ENCODE measurements at places on chromosomes 2 and 18.

DNA sequence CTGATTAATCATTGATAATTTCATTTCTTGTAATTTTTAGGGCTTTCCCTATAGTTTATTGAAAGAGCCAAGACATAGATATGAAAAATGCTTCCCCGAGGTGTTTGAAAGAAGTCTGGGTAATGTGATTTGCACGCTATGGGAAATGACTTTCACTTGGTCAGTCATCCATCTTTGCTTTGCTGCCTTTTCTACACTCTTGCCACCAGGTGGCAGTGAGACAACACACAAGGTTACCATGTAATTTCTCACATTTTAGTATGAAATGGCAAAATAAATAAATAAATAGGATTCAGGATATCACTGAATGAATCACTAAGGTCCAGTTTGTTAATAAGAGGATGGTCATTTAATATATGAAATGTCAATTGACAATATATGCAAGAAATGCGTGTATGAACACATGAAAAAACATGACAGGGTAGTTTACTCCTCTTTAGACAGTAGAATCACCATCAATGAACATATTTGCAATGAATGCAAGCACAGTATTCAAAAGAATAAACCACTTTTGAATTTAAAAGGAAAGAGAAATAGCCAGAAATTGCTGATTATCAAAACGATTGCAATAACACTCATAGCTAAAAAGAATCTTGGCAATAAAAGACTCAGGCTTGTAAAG, 52.2 kb upstream of the KCNH7 start:
- DNase-seq = no peak

DNA sequence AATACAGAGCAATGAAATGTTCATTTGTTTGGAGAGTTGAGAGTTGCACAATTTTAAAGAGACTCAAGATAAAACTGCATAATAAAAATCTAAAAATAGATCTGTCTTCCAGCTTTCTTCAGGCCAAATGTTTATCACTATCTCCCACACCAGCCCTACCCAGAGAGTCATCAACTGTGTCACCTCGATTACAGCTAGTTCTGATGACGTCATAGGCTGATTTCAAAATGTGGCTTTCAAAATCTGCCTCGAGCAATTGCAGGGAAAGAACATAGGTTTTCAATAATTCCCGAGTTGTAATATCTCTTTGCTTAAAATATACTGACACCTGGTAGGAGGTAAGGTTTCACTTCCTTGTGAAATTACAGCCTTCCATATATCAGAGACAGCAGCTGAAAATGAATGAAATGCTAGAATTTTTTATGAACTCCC, 677.6 kb upstream of the ID2 start:
- DNase-seq = no peak

GRCh38 chr2:207224381-207224780, 58.6 kb upstream of the KLF7 start:
- no peak for DNase-seq

DNA sequence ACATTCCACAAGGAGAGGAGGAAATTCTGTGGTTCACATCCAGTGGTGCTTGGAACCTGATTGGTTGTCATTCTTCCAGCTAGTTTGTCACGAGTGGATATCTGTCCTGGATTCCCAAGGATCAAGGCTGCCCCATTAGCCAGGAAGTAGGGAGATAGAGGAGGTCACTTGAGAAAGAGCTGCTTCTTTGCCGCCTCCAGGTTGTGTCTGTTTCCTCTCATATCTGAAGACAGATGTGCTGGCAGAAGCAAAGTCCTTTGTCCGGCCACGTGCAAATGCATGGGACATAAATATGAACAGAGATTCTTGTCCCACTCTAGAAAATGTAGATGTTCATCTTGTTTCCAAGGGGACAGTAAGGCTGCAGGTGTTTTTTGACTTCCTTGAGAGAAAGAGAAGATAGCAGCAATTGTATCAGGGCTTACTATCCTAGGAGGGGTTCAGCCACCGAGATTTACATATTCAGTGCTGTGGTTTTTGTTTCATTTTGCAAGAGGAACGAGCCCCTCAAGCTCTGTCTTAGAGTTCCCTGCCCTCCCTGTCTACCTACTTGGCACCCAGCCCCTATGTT, 174.4 kb downstream of the RPIA start:
- no peak for DNase-seq

DNA sequence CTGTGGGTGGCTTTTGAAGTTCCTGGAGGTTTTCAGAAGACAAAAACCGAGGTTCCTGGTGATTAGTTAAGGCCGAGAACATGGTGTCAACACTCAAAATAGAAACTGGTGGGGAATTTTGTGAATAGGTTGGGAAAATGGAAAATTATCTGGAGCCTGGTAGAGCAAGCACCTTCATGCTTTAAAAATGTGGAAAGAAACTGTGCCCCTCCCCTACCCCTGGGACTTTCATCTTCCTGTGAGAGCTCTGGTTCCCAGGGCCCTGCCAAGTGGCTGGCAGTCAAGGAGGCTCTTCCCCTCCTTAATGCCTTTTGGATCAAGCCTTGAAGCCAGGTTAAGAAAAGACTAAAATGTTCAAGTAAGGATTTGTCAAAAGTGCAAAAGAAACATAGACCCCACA, 1.9 kb upstream of the CRACDL start:
- DNase-seq = no peak

- no peak for DNase-seq
Observed at GRCh38 chr2:55896633-55897032, 26.9 kb downstream of the EFEMP1 start.

- no peak for DNase-seq
Observed at GRCh38 chr2:99605036-99605435, 115.2 kb upstream of the REV1 start.

- DNase-seq = no peak
Observed at GRCh38 chr2:221104361-221104811, 467.7 kb downstream of the EPHA4 start.

- DNase-seq = peak; percentile 10
Observed at GRCh38 chr18:58605027-58606020, 23.6 kb downstream of the ALPK2 start.

- DNase-seq = no peak
Observed at GRCh38 chr2:181805228-181806038, 86.1 kb upstream of the ITPRID2 start.

GRCh38 chr18:11529081-11529480, 80.3 kb upstream of the SLC35G4 start:
- no peak for DNase-seq

DNA sequence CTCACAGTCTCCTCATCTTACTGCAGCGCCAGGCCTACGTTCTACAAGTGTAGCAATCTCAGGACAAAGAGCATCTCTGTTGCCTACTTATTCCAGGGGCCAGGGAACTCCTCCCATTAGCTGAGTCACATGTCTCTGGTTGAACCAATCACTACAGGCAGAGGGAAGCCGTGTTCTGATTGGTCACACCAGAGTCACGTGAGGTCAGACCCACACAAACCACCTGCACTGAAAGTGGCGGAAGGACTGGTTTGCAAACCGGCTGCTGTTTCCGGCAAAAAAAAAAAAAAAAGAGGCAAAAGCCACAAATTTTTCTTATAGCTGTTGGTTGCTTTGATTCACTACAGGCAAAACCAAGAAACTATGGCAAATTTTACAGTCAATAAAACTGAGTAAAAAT, 21.9 kb upstream of the USP14 start:
- DNase-seq = no peak

DNA sequence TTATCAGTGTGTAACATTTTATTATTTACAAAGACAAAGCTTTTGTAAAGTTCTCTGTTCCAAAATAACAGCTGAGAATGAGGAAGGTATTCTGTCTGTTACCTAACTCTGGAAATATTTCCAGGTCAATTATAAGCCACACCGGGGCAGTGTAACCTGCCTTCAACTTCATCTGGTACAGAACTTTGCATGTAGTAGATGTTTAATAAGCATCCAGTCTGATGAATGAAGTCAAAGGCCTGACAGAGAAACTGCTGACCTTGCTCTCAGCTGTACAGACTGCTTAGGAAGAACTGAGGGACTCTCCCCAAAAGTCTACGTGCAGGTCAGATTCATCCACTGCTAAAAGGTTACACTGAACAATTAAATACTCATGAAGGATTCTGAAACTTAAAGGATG, 43.3 kb downstream of the WDFY1 start:
- DNase-seq = no peak

DNA sequence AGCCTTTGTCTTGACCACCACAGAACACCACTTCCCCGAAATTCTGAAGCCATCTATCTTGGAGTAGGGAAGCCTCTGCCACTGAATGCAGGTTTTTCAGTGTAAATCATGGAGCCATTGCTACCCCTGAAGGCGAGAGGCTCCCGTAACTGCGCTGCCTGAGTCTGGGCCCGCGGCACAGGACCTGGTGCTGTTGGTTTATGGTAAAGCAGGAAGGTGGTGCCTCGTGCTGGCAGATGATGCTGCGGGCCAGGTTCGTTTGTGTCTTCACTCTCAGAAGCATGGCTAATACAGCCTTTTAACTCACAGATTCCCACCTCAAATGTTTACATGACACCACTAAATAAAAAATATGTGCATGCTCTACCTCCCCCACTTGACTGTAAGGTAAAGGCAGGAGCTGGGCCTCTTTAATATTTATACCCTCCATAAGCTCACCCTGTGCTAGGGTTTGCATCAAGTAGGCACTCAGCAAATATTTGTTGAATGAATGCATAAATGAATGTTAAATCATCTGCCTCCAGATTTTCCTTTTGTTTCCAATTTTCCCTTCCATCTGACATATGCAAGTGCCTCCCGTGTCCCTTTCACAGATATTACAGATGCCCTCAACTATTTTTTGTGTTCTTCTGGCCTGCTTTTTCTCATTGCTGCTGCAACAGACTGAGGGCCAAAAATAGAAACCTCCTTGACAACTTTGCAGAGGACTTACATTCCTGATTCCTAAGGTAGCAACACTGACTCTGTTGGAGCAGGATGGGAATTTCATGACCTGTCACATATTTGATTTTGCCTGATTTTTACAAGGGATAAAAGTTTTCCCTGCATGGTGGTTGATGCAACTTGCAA, 83.5 kb upstream of the CPO start:
- no peak for DNase-seq

GRCh38 chr2:242029422-242030225, 160.1 kb downstream of the RTP5 start:
- no peak for DNase-seq

DNA sequence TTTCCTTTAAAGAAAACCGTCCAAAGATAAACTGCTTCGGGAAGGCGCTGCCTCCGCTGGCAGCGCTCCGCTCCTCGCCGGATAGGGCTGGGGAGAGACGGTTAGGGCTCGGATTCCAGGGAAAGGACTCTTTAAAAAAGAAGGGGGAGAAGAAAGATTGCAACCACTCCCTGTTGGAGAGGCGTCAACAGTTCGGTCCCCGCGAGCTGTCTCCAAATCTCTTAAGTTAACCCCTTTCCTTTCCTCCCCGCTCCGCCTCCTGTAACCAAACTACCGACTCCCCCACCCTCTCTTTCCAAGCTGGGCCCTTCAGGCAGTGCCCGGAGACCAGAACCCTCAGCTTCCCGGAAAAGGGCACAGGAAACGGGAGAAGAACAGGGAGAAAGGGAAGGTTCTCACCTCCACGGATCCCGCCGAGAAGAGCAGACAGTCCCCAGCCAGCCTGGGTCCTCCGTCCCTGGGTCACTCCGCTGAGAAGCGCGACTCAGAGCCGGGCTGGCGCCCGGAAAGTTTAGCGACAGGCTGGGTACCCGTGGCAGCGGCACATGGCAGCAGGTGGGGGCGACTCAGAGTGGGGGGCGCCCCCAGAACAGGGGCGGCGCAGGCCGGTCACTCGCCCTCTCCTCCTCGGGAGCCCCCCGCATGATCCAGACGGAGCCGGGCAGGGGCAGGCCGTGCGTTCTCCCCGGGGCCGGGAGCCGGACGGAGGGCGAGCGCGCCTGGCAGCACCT, 675 bp downstream of the FZD5 start:
- no peak for DNase-seq

DNA sequence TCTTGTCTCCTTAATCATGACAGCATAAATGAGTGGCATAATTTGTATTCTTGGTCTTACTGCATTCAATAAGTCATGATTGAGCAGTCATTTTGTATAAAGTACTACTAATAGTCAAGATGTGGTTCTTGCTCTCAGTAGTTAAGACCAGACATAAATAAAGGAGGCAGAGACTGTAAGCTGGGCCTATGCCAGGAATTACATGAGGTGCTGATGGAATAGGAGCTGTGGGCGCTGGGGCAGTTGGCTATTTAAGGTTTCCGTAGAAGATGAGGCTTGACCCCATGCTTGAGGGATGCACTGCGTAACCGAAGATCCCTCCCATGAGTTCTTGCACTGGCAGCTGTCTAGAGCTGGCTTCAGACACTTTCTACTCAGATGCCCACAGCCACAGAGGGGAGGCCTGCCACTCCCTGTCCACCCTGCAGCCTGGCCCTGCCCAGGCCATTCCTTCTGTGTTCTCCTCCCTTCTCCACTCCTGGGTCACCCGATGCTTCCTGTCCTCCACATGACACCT, 150.9 kb upstream of the REV1 start:
- DNase-seq = no peak

DNA sequence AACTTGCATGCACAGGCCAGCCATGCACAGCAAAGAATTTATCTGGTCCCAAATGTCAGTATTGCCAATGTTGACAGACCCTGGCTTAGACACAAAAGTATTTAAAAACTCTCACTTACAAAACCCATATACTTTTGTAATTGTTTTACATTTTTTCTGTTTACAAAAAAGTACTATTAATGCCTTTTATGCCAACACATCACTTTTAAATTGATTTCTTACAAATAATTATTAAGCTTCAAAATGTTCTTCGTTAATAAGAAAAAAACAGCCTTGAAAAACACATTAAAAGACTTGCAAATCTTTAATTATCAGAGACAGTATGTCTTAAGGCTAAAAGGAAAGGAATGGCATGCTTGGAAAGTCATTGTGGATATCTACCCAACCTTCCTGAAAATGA, 181.3 kb upstream of the TWIST2 start:
- DNase-seq = no peak

DNA sequence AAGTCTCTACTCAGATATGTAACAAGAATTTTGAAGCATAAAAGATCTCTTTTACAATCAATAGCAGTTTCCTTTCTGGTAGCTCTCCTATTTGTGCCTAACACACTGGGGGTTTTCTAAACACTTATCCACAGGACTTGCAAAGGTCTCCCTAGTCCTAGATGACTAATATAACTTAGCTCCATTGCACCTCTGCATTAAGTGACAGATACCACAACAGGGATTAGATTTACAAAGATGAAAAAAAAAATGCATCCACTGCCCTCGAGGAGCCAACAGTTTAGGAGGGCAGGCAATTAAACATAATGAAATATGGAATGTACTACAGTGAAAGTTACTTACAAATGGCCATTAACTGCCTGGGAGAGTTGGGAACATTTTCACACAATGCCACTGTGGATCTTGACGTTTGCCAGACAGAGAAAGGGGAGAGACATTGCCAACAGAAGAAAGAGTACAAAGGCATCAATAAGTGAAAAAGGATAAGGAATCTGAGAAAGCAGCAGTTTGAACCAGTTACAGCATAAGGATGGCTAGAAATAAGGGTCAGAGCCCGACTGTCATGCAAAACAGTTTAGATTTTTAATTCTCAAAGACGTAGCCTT, 14.3 kb downstream of the PPP3R1 start:
- no peak for DNase-seq

DNA sequence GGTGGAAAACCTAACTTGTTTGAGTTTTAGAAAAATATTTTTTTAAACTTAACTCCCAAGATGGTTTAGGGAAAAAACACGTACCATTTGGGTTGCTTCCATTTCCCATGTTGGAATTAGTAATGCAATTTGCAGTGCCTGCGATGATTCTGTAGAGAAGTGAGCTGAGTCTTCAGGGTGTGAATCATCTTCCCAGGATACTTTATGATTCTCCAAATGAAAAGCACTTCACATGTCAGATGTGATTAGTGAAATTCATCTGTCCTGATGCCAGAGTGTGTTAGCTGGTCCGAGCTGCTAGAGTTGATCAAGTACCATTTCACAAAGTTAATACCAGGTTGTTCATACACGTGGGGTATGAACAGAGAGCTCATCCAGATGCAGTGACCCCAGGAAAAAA, 59.1 kb downstream of the ACOXL start:
- no peak for DNase-seq

All from T follicular helper cell (primary cell).